ENCODE measurements at places on chromosomes 11 and 22.

- DNase-seq = no peak
Observed at GRCh38 chr22:48372390-48372789, 1455.3 kb downstream of the BRD1 start.

DNA sequence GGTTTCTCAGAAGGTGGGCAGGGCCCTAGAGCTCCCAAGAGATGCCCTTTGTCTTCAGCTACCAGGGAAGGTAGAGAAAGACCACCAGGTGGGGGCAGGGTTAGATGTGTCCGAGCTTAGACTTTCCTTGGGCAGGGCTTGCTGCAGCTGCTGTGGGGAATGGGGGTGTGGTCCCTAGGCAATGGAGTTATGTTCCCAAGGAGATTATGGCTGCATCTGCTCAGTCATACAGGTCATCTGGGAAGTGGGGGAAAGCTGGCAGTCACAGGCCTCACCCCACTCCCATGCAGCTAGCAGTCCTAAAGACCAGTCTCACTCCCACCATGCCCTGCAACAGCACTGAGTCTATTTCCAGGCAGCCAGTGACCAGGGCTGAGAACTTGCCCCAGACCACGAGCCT is 29.5 kb downstream of the MMP27 start:
- DNase-seq = no peak

DNA sequence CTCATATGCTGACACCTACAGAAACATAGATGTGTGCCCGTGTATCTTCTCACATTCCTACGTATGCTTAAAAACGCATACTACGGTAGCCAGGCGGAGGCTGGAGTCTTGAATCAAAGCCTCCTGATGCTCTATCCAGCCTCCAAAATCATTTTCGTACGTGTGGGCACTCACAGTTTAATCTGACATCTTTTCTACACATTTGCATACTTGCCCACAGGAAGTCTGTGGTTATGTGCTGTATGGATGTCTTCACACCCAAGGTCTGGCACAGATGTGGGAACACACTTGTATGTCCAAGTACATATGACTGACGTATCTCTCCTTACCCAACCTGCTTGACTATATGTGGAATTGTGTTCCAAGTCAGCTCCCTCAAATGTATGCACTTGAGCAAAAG is 561.8 kb upstream of the CADM1 start:
- no peak for DNase-seq

DNA sequence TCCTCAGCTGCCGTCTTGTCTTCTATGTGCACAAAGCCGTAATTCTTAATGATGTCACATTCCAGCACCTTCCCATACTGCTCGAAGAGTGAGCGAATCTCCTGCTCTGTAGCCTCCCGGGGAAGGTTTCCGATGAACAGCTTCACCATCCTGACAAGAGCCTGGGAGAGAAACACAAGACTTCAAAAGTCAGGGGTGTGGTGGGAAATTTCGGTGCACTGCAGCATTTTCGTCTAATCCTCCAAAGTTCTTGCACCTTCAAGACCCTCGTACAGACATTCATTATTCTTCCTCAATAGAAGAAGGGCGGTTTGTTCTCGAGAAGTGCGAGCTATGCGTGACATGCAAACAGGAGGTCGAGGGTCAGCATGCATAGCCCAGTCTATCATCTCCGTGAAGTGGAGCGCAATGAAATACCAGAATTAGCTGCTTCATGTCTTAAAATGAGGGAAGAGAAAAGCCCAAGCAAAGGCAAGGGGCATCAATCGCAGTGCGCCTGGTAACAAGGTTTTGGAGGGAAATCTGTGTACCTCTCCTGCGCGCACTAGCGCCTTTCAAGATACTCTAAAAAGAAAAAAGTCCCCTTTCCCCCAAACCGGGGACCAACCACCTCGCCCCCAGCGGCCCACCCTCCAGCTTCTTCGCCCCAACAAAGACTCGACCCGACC is 622 bp downstream of the RBM4B start:
- no peak for DNase-seq

- DNase-seq = no peak
Observed at GRCh38 chr22:31818481-31819392, 64.9 kb downstream of the DEPDC5 start.

DNA sequence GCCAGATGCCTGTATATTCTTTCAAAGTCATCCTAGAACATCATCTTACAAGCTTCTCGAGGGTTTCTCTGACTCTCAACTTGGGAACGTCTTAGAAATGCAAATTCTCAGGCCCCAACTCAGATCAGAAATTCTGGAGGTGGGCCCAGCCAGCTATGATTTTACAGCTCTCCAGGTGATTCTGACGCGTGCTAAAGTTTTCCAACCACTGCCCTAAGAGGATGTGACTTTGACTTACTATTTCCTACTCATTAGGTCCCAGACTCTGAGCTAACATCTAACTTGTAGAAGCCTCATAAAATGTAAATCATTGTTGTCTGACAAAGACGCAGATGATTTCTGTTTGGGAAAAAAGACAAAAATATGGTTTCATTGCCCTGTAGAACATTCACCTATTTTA is 61.1 kb downstream of the IRAG1 start:
- no peak for DNase-seq

DNA sequence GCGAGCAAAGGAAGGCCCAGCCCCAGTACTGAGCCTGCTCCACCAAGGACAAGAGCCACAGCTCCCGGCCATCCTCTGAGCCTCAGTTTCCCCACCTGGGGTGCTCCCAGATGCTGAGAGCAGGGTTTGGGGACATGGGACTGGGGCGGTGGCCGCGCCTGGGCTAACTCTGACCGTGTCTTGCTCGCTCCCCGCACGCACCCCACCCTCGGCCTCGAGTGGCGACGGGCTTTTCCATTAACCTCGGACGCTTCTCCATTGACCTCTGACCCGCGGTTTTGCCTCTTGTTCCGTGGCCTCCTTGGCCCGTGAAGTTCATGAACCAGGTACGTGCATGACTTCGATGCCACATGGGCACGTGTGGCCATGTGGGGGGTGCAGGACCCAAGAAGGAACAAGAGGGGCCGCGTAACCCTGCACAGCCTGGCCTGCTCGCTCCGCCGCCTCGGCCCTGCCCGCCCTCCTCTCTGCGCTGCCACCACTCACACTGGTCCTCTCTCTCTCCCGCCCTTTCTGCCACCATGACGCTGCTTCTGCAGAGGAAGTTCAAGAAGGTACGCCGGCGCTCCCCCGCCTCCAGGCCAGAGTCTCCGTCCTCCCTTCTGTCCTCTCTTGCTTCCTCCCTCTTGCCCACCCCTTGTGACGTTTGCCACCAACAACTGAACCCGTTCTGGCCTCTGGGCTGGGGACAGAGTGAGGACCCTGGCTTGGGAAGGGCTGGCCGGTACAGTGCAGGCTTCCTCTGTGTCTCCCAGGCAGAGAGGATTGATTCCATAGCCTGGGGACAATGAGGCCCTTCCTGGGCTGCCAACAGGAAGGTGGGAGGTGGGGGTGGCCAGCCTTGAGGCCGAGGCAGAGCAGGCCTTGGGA is 6.9 kb downstream of the TNNT3 start:
- no peak for DNase-seq

- DNase-seq = no peak
Observed at GRCh38 chr11:117998664-117999353, 12.6 kb downstream of the IL10RA start.

DNA sequence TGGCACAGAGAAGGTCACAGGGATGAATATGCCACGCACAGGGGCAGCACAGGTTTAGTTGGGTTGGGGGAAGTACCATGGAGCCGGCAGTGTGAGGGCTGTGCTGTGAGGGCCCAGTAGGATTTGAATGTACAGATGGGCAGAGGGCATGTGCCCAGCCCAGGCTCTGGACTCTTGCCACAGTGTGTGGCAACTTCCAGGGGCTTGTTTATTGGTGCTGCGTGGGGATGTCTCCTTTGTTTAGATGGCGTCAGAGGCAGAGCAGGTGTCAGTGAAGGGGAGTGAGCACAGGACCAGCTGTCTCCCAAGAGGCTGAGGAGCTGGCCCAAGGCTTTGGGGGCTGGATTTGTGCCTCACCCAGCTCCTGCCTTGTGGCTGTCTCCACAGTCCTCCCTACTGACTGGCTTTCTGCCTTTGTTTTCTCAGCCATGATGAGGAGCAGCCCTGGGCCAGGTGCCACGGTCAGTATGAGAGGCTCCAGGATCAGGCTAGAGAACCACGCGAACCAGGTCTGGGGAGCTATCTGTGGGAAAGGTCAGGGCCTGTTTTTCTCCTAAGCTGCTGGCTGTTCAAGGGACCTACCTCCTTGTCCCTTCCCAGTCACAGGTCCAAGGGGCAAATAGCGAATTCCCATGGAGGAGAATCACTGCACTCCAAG is 21.9 kb downstream of the SUN2 start:
- no peak for DNase-seq

DNA sequence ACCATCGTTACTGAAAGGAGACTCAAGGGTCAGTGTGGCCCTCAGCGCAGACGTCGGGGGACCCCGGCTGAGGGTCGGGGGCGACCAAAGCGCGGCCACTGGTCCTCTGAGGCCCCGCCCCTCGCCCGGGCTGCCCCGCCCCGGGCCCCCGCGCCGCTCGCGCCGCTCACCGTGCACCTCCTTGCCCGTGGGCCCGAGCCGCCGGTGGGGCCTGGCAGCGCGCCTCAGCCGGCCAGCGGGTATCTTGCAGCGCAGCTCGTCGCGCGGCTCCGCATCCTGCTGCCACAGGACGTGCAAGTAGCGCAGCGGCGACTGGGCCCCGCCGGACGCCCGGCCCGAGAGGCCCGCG is 419 bp downstream of the ANKRD54 start:
- DNase-seq = peak; percentile 20

DNA sequence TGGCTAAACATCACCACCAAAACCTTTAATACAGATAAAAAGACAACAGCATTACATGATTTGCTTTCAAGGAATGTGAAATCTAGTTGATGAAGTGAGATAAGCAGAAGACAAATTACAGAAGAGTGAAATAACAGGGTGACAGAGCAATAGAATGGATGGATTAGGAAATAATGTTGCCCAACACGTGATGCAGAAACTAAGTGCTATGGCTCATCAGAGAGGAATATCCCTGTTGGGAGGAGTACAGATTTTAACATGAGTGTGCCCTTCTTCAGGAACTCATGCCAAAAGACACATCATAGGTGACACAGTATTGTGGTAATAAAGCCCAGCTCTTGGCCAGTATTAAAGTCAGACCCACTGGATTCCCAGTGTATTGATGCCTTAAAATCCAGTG is 176.6 kb upstream of the RAG2 start:
- DNase-seq = no peak

GRCh38 chr11:75428989-75429640 is 3.9 kb downstream of the KLHL35 start:
- no peak for DNase-seq

GRCh38 chr11:128936606-128937251 is 5.9 kb downstream of the TP53AIP1 start:
- no peak for DNase-seq

DNA sequence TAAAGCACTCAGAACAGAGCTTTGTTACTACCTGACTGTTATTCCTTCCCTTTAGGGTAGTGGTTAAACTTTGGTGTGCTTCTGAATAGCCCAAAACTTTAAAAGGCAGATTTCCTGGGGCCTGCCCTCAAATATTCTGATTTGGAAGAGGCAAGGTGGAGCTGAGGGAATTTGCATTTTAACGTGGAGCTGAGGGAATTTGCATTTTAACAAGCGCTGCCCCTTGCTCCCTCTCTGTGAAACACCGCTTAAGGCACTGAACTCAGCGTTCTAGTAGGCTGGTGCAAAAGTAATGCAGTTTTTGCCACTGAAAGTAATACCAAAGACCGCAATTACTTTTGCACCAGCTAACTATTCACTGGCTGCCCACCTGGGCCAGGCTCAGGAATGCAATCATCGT is 35.0 kb downstream of the TPST2 start:
- no peak for DNase-seq

DNA sequence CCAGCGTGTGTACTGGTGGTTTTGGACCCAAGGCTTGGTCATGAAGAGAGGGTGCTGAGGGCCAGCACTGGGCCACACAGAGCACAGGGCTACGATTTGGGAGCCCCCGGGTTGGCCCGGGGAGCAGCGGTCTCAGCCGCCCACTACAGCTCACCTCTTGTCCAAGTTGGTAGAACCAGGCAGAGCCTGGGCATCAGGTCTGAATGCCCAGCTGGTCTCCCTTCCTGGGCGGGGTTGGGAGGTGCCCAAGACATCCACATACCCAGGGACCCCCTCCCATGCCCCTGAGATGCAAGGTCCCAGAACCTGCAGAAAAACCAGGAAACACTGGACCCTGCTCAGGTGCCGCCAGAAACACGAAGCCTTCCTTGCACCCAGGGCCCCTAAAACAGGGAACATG is 18.0 kb downstream of the CELSR1 start:
- no peak for DNase-seq

- DNase-seq = no peak
Observed at GRCh38 chr11:58574881-58575280, 775 bp downstream of the LPXN start.

DNA sequence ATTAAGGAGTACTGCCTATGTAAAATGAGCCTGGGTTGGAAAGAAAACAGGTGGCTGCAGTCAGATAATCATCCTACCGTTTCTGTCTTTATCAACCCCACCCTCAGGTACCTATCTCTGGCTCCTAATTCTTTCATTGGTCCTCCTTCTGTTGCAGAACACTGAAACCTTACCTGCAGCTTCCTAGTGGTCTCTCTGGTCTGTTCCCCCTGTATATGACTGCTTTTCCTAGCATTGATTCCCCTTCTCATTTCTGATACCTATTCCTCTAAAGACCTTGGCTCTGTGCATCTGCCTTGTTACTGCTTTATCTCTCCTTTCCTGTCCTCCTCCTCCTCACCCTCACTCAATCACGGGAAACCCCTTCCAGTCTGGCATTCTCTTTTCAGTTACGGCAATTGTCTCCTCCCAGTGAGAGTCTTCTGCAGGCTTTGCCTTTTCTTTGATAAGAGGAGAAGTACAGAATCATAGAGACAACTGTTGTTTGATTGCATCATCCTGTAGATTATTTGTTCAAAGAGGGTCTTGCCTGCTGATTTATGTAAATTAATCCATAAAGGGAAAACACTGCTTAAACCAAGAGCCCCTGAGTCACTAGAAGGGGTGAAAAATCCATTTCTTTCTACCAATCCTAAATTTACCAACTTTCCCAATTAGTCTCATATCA is 301.2 kb downstream of the AASDHPPT start:
- no peak for DNase-seq

GRCh38 chr11:10349806-10350205 is 44.9 kb downstream of the ADM start:
- DNase-seq = no peak

DNA sequence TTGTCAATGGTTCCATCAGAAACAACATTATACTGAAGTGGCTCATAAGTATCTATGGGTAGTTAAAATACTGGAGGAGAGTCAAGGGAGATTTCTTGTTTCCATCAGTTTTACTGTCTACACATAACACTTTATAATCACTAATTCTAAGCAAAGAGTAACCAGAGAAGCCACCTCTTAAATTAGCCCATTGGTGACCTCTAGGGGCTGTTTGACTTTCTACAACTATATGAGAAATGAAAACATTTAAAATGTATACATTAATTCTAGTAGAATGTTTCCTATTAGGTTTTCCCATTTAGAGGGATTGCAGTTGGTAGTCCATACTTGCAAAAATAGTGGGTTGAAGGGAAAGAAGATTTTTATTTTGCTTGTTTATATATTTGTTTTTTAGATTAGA is 504.3 kb downstream of the FAM181B start:
- no peak for DNase-seq

- no peak for DNase-seq
Observed at GRCh38 chr11:101448881-101449442, 134.8 kb downstream of the TRPC6 start.
